ENCODE measurements at places on chromosomes 7 and 10. TPM values are rescaled to one million over a fixed set of nuclear protein-coding genes. Genes with fewer than 3 reads are reported as not detected.

IFIT3 gene
- 9.4 TPM for total RNA-seq

RBM20 gene
- total RNA-seq, result 2.8 TPM

DNA sequence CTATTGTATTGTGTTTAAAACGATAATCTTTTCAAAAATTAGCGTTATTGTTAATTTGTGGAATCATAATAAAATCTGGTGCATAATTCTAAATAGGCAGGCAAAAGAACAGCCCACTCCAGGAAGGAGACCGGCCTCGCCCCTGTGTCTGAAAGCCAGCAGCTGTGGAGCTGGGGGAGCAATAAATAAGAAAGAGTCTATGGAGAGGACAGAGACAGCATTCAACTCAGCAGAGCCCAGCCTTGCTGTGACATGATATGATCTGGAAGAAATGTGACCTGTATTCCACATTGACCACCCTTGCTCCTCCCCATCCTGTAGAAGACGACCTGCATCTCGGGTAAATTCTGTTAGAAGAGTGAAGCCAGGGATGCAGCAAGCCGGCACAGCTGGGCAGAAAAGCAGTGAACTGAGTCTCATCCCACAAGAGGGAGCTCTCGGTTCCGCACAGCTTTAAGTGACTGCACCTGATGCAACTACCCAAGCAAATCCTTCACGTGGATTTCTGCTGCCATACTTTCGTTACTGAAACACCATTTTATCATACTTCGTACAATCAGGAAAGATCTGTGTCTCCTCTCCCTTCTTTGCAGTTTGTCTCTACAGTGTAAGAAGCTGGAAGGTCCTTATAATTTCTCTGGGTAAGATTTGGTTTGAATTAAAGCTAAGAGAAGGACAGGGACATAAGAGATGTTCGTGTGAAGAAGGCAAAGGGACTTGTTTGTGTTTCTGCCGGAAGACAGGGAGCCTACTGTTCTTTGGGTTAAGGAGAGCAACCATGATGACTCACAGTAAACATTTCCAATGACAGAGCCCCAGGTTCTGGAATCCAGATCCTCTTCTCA lies 427.1 kb downstream of the GPAM start:
- H3K4me1 ChIP-seq, result peaks cover 10% of the 10 kb centered on the region
- H3K27ac ChIP-seq, result no peak overlapping the region
- DNase-seq, result no peak
- H3K36me3 ChIP-seq, result no peaks in the 10 kb centered on the region
- H3K4me3 ChIP-seq, result no peak overlapping the region
- peaks cover 24% of the 10 kb centered on the region for H3K27me3 ChIP-seq

GRCh38 chr10:78207216-78207615 lies 173.6 kb downstream of the RPS24 start:
- H3K36me3 ChIP-seq, result no peaks in the 10 kb centered on the region
- peaks cover 37% of the 10 kb centered on the region for H3K4me1 ChIP-seq
- H3K27ac ChIP-seq, result no peak overlapping the region
- H3K27me3 ChIP-seq, result peaks cover 4% of the 10 kb centered on the region
- no peak overlapping the region for H3K4me3 ChIP-seq

- H3K4me3 ChIP-seq, result no peak overlapping the region
- no peak for DNase-seq
- H3K4me1 ChIP-seq, result peaks cover 5% of the 10 kb centered on the region
- no peaks in the 10 kb centered on the region for H3K36me3 ChIP-seq
Measured at GRCh38 chr7:142389544-142389943, 131.7 kb upstream of the PRSS58 start.

Measured in type B pancreatic cell (in vitro differentiated cells).